ENCODE measurements at places on chromosomes 1 and 21.

DNA sequence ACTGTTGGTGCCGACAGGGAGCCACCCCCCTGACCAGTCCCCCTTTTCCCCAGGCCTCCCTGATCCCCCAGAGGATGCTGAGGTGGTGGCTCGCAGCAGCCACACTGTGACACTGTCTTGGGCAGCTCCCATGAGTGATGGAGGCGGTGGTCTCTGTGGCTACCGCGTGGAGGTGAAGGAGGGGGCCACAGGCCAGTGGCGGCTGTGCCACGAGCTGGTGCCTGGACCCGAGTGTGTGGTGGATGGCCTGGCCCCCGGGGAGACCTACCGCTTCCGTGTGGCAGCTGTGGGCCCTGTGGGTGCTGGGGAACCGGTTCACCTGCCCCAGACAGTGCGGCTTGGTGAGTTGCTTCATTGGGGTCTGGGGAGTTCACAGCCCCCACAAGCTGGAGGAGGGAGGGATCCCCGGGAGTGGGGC lies 89.2 kb downstream of the TRIM11 start:
- DNase-seq, result no peak

- no peak for DNase-seq
Measured at GRCh38 chr1:30689901-30690645, 33.3 kb downstream of the MATN1 start.

- no peak for DNase-seq
Measured at GRCh38 chr1:33272930-33273329, 16.6 kb downstream of the ZNF362 start.

DNA sequence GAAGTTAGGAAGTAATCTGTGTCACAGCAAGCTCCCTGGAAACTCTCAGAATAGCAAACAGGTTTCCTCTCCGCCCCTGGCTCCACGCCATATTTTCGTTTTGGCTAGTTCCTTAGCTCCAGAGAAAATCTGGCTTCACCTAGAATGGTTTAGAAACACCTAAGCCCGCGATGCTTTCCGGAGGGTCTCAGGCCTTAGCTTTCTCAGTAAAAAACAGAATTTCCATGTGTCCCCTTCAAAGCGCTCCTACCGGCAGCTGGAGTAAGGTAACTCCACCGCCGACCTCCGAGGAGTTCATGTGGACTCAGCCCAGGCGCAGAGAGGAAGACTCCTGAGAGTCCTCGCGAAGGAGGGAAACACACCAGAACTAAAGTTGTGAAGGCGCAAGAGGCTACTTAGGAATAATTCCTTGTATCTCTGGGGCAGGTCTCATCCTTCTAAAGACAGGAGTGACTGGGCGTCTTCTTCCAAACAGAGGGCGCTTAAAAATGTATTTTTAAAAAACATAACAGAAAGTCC lies 406 bp downstream of the KIAA0040 start:
- peak; percentile 36 for DNase-seq

DNA sequence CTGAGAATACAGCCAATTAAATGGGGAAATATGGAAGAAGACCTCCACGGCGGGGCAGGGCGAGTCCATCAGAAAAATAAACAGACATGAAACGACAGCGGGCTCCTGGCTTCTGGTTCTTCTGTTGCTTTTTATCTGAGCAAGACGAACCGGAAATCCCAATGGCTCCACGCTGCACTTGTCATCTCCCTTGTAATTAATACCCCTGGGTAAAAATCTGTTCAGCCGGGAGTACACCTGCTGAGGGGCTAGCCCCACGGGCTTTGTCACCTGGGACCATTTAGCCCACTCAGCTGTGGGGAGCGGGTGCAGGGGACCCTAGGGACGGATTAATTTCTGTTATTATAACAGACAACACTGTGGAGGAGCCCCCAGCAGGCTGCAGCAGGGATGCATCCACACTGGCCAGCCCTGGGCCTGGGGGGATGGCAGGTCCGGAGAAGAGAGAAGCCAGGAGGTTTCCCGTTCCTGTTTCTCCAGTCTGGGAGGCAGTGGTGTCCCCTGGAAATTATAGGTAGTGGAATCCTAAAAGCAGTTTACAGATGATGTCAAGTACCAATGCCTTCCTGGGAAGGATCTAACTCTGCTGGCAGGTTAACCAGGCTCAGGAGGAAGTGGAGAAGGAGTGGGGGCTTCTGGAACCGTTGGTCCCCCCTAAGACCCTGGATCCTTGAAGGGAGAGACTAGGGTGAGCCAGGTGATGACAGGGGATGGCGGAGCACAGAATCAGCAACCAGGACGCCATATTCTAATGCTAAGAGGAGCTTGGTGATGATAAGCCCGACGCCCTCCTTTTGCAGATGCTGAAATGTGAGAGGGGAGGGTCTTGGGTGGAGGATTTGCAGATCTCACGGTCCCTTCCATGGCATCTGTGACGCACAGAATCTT lies 566.1 kb downstream of the PTPRU start:
- no peak for DNase-seq

- DNase-seq, result no peak
Measured at GRCh38 chr1:160942926-160943325, 11.7 kb downstream of the ITLN2 start.

DNA sequence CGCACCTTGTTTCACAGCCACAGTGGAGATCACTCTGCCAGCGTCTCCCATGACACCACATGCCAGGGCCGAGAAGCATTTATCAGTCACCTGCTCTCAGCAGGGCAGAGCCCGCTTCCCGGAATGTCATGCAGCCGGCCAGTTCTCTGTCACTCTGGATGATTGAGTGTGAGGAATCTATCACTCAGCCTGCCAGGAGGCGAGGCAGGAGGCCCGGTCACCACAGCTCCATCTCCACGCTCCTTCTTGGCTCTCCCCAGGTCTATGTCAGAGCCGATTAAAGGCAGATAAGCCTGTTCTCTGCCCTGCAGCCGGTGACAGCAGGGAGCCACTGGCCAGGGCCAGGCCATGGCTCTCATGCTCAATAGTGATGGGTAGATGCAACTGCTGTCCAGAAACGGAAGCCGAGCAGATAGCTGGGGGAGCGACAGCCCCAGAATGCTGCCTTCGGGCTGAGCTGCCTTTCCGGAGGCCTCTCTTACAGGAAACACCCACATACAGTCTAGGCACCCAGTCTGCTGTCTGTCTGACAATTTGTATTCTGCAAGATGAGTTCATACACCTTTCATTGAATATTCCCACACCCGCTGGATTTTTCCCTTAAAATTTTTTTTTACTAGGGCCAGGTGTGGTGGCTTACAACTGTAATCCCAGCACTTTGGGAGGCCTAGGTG lies 64.1 kb downstream of the ACTL8 start:
- DNase-seq, result no peak

DNA sequence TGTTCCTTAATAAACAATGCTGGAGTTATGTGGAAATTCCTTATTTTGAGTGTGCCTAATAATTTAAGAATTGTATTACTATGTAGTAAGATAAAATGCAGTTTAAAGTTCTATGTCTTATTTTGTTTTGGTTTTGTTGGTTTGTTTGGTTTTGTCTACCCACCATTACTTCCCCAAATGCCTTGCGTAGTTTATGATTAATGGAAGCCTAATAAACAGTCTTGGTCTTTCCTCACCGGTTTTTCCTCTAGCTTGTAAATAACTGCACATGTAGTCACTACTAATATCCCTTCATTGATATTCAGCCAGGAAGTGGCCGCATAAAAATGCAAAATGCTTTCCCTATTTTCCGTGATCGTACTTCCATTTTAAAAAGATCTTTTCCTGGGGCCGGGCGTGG lies 2.9 kb downstream of the SDCCAG8 start:
- peak; percentile 62 for DNase-seq

GRCh38 chr1:23964235-23964668 lies 4.6 kb downstream of the PNRC2 start:
- DNase-seq, result peak; percentile 69

DNA sequence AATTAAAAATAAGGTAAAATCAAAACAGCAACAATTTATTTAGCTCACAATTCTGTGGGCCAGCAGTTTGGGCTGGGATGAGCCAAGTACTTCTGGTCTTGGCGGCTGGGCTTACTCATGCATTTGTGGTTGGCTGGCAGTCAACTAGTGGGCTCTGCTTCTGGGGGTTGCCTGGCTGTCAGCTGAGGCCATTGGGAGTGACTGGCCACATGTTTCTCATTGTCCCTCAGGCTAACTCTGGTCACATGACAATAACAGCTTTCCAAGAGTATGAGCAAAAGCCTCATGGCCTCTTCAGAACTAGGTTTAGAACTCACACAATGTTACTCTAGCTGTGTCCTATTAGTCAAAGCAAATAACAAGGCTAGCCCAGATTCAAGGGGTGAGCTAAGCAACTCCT lies 15.6 kb upstream of the CHIA start:
- DNase-seq, result peak; percentile 65

DNA sequence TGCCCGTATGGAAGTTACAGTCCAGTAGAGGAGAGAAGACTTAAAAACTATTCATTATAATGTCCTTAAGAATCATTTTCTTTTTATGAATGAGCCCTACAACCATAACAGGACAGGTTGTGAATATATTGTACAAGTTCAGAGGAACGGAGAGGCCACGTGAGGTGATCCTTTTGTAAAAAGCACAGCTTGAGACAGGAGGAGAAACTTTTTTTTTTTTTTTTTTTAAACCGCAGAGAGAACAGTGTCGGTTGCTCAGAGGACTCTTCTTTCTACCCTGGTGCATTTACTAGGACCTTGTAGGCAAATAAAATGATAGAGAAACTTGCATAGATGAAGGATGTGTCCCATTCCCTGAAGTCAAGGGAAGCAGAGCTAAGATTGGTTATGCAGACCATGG lies 32.1 kb downstream of the DYRK1A start:
- no peak for DNase-seq

DNA sequence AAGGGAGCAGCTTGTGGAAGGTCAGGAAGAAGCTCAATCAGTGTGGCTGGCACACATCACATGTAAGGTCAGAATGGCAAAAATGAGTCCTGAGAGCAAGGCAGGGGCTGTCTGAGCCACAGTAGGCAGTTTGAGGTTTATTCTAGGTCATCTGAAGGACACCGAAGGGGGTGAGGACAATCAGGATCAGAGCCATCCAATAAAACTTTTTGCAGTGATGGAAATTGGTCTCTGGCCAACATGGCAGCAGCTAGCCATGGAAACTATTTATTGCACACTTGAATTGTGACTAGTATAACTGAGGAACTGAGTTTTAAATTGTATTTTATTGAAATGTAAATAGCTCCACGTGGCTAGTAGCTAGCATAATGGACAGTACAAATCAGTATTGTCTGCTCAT lies 97.0 kb upstream of the CACNA1E start:
- no peak for DNase-seq

DNA sequence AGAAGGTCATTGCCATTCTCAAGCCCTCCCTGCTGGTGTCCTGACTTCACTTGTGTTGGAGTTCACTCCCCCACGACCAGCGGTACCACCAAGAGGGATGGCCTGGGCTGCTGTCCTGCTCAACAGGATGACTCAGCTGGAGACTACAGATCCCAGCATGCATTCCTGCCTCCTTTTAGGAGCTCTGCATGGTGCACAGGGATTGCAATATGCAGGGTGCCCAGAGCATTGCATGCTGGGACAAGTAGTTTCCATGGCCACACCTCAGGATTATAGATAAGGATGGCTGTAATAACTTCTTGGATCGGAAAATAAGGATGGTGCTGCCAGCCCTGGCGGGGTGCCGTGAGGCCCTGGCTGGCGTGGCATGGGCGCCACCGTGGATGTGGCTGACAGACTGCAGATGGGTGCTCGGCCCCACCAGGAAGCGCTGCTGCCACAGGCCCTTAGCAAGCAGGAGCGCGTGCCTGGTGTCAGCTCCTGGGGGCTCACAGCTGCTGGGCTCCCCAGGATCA lies 150.0 kb downstream of the CASZ1 start:
- peak; percentile 33 for DNase-seq

DNA sequence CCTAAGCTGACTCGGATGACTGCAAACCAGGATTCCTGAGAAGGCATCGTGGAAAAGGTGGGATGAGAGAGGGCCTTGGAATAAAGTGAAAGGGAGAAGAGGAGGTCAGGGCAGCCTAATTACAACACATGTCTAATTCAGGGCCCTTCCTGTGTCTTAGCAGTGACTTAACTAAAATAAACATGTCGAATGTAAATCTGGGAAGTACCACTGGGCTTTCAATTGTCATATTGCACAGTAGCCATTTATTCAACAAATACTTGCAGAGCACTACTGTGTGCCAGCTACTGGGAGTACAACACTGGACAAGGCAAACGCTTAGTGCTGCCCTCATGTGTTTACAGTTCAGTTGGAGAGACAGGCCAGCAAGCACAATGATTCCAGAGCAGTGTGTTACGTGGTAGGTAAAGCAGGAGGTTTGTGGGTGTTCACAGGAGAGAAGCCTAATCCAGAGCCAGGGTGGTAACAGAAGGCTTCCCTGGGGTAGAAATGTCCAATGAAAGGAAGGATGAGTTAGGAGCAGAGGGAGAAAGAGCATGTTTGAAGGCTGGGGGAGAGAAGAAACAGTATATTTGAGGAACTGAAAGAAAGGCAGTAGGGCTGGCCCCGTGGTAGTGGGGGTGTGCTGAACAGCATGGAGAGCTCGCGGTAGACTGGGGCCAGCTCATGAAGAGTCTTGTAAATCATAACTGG lies 38.0 kb upstream of the RASAL2 start:
- DNase-seq, result peak; percentile 84

GRCh38 chr1:71660411-71660810 lies 579.6 kb upstream of the ZRANB2 start:
- no peak for DNase-seq

DNA sequence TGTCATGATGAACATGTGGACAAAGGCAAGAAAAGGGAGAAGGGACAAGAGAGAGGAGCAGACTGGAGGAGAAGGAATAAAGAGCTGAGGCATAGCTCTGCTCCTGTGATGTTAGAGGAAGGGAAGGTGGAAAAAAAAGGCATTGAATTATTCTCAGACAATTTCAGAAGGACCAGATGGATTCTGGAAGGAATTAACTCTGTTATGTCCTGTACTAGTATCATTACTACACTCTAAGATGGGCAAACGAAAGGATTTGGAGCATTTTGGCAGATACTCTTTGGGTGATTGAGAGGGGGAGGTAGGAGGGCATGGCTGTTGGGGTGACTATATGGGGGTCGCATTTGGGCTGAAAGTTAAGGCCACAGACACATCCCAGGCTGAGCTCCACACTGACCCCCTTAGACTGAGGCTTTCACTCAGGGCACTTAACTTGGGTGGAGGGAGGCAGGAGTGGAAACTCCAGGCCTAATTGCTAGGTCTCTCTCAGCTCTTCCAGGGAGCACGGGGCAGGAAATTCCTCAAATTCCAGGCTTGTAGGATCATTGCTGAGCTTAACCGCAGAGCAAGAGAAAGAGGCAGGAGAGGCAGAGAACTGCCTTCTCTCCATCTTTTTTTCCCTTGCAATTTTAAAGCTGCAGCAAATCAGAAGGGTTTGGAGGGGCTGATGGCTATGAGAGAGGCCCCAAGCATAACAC lies 25.9 kb downstream of the KIRREL1 start:
- no peak for DNase-seq

DNA sequence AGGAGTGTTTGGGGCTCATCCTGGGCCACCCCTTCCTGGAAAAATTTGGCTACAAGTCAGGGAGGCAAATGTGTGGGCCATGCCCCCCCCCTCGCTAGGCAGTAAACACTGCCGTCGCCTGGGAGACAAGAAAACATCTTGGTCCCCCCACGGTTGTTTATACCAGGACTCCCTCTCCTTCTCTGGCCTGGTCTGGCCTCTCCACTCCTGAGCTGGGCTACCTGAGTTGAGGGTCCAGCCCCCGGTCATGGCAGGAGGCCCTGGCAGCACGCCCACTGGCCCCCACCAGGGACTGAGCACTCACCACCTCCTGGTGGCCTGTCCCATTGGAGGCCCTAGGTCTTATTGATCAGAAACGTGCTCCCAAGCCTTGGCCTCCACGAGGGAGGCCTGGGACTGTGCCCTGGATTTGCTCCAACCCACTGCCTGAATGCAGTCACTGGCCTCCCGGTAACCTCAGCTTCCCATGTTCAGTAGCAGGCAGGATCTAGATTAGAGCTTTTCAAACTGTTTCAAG lies 15.8 kb downstream of the KCNQ4 start:
- no peak for DNase-seq

- DNase-seq, result no peak
Measured at GRCh38 chr1:213486488-213486887, 435.4 kb downstream of the RPS6KC1 start.

Data from suppressor macrophage treated with lipopolysaccharide for 1 hour (primary cell).